Activated CD4-positive, alpha-beta T cell treated with anti-CD3 and anti-CD28 coated beads for 1 hour (primary cell): ENCODE measurements at places on chromosomes 3 and 15.

DNA sequence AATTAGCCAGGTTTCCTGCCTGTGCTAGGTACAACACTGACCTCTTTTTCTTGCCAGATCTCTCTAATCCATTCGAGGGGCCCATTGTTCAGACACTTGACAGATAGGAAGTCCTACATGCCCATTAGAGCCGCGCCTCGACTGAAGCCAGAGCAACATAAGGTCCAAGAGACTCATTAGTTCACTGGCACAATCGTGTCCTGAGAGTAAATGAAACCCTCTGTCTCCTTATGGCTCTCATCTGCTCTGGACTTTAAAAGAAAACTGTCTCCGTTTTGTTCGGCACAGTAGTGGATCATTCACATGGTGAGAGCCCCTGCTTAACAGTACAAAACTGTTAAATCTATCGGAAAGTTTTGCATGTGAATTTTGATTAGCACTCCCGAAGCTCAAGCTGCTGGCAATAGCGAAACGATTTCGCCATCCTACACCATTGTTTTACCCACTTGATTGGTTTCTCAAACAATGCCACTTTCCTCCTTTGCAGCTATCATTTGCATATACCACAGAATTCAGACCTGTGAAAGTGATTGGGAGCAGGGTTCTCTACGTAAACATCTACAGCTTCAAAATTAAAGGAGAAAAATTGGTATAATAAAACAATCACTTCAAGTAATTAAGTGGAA, 19.0 kb upstream of the C15orf61 start:
- no peak for DNase-seq

GRCh38 chr3:128488991-128489673, 3.9 kb downstream of the GATA2 start:
- no peak for DNase-seq

- no peak for DNase-seq
Observed at GRCh38 chr3:34005886-34006285, 207.5 kb downstream of the PDCD6IP start.

- DNase-seq, result no peak
Observed at GRCh38 chr3:42605546-42606173, 5.2 kb downstream of the NKTR start.

GRCh38 chr3:28716939-28717338, 368.3 kb upstream of the AZI2 start:
- no peak for DNase-seq

DNA sequence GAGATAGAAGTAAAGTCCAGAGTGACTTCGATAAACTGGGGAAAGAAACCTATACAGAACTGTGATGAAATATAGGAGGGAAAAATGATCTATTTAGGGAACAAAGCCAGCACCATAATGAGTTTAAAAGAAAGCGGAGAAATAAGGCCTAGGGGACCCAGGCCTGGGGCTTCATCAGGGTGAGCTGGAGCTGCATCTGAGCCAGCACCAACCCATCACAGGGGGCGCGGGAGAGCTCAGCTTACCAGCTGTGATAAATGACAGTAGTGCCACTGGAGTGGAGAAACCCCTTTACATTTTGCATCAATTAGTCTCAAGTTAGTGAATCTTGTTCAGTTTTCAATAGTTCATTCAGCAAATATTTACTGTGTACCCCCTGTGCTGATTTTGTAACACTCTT, 21.3 kb downstream of the PODXL2 start:
- no peak for DNase-seq

DNA sequence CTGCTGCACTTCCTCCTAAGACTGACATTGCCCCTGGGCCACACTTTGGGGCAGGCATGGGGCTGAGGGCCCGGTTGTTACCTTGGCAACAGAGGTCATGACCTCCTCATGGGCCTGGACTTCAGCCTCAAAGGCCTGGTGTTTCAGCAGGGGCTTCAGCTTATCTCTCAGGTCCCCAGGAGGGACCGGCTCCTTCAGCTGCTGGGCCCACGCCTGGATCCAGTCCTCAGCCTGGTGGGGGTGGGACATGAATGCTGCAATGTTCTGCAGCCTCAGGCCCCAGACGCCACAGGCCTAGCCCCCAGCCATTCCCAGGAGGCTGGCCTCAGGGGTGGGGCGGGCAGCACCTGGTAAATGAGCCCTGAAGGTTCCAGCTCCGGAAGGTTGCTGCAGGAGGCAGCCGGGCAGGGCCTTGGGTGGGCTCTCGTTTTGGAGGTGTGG, 27.6 kb downstream of the SPTBN5 start:
- no peak for DNase-seq

DNA sequence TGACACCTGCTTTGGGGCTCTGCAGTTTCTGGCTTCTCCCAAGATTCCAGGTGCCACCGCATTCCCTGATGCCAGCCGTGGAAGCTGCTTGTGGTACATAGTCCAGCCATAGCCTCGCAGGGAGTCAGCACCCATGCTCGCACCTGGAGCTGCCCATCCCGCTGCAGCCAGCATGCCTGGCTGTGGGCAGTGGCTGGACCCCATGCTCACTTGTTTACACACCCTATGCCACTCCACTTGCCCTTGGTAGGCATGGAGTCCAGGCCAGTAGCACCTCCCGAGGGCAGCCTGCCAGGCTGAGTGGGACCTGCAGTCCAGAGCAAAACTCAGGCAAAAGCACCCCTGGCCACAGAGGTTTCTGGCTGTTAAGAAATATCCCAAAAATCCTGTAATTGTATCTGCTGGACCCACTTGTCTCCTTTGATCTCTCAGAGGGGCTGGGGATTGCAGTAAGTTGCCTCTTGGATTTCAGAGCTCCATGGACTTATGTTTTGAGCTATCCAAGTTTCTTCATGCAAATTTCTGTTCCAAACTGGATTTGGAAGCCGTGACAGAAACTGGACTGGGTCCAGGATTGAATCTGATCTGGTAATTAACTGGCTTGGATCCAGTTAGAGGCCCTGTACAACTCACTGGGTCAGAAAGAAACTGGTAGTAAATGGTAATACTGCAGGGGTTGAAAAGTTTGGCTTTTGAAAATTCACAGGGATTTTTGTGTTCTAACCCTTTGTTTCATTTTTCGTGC, 149.3 kb downstream of the FMN1 start:
- no peak for DNase-seq

- DNase-seq, result no peak
Observed at GRCh38 chr3:123028233-123028828, 768 bp upstream of the SEMA5B start.

- DNase-seq, result no peak
Observed at GRCh38 chr3:188817935-188818269, 353.9 kb upstream of the TPRG1 start.

DNA sequence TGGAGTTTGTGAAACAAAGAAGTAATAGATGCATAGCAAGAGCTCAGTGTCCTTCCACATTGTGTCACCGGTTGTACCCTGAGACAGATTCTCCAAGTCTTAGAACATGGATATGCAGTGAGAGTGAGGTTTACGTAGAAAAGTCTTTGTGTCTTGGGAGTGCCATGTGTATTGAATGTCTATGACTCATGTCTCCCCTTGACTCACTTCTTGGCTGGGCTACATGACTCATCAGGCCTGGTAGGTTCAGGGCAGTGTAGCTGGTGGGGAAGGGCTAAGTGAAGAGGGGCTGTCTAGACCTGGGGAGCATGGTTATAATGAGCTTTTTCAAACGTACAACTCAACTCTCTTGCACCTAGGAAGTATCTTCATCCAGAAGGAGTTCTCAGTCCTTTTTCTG, 167.4 kb downstream of the GAP43 start:
- peak; percentile 41 for DNase-seq

DNA sequence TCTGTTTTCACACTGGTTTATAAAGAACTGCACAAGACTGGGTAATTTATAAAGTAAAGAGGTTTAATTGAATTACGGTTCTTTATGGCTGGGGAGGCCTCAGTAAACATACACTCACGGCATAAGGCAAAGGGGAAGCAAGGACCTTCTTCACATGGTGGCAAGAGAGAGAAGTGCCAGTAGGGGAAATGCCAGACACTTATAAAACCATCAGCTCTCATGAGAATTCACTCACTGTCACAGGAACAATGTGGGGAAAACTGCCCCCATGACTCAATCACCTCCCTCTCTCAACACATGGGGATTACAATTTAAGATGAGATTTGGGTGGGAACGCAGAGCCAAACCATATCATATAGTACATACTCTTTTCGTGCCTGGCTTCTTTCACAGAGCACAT, 42.4 kb downstream of the MAP2K1 start:
- DNase-seq, result no peak

- DNase-seq, result peak; percentile 23
Observed at GRCh38 chr3:170222647-170223541, 670 bp downstream of the PRKCI start.

- no peak for DNase-seq
Observed at GRCh38 chr15:63918317-63918672, 84.5 kb upstream of the HERC1 start.

GRCh38 chr3:60854791-60855190, 396.5 kb downstream of the FHIT start:
- no peak for DNase-seq

- no peak for DNase-seq
Observed at GRCh38 chr3:196596355-196596754, 27.9 kb downstream of the FBXO45 start.

- no peak for DNase-seq
Observed at GRCh38 chr15:61169904-61170695, 59.0 kb downstream of the RORA start.

GRCh38 chr3:127457094-127457475, 133.4 kb downstream of the TPRA1 start:
- DNase-seq, result no peak

GRCh38 chr3:55160241-55160983, 232.6 kb upstream of the LRTM1 start:
- DNase-seq, result no peak

DNA sequence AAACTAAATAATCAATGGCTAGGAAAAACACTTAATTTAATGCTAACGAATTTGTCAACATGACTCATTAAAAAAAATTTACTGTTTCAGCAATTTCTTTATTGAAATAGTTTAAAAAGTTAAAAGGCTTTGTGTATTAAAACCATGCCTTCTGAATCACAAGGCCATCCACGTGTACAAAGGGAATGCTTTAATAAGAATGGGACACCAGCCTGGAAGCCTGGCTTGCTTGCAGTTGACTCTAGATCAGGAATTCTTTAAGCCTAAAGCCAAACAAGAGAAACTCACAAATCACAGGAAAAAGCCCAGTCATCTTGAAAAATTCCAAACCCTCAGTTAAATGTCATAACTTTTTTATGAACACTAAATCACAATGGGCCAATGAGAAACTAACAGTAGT, 137.6 kb downstream of the PEAK1 start:
- no peak for DNase-seq

GRCh38 chr3:190607021-190607420, 93.1 kb downstream of the IL1RAP start:
- DNase-seq, result no peak

DNA sequence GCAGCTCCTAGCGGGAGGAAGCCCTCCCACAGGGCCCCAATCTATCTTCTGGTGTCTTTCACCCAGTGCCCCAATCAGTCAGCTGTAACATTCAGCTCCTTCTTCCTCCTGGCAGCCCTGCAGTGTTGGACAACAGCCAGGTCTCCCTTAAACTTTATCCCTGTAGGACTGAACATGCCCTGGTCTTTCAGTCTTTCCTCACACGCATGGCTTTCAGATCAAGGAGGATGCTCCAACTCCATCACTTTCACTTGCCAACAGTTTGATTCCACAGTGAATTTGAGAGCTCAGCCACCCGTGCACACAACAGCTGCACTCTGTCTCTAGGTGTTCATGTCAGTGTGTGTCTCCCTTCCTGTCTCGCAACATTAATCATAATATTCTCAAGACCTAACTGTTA, 28.5 kb upstream of the LRRC34 start:
- no peak for DNase-seq

DNA sequence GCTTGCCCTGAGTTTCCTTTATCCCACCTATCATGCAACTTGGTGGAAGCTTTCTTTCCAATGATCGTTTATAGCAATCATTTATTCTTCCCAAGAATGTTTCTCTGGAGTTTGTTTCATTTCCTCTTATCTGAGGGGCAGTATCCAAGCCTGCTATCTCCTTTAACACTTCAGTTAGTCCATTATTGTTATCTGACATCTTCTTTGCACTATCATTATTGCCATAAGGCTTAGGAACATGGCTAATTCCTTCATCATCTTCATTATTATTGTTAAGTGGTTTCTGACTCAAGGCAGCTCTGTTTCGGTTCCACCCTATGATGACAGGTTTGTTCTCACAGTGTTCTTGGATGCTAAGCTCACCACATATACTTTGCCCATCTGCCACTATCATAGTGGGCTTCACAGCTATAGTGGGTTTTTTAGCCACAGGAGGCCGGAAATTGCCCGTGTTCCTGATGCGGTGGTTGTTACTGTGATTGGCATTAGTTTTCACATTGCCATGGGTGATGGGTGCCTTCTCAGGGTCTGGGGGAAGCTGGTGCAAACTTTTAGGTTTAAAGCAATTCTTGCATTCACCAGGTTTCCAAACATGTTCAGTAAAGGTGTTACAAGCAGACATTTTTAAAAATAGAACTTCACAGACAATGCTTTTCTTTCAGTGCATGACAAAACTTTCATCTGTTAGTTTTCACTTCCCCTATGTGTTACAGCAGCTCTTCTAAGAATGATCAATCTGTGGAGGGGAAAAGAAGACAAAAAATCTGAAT, 110.6 kb upstream of the TSPAN3 start:
- DNase-seq, result no peak
